ENCODE measurements at places on chromosomes 3 and 15. TPM values are rescaled to one million over a fixed set of nuclear protein-coding genes. Genes with fewer than 3 reads are reported as not detected.

EDEM1 gene
- total RNA-seq, result 23.6 TPM

MED12L gene
- 4.9 TPM for total RNA-seq

TUSC7 gene
- total RNA-seq, result not detected

LPCAT4 gene
- total RNA-seq, result 6.3 TPM

GRCh38 chr15:86183596-86184491 lies 104.2 kb downstream of the AGBL1 start:
- H3K4me1 ChIP-seq, result no peaks in the 10 kb centered on the region
- no peak overlapping the region for H3K4me3 ChIP-seq
- no peaks in the 10 kb centered on the region for H3K36me3 ChIP-seq
- H3K27me3 ChIP-seq, result no peaks in the 10 kb centered on the region

DNA sequence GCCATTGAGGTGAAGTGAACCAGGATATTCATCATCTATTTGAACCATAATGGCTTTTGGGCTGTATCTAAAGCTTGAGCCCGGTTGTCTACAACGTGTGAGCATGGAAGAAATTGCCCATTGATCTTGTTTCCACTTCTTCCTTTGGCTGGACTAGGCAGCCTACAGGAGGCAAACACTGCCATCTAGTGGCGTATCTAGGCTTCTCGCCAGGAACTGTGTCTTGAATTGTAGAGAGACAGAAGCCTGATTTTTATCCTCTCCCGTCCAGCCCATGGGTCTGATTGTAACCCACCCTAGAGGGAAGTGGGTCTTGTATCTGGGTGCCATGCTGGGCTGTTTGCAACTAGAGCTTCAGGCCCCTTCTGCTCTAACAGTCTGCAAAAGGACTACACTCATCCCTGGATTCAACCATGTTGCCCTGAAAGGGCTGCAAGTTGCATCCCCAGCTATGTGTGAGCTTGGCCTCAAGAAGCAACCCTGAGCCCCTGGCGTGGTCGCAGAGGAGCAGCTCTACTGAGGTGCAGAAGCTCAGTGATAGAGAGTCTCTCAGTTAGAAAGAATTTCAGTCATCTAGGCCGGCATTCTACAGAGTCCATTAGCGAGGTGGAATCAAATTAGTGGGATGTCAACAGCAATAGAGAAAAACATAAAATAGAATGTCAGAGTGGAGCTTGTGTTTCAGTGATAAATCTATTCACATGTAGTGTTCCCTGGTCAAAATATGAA lies 170.2 kb upstream of the UMPS start:
- peaks cover 14% of the 10 kb centered on the region for H3K4me1 ChIP-seq
- H3K4me3 ChIP-seq, result no peak overlapping the region
- H3K36me3 ChIP-seq, result no peaks in the 10 kb centered on the region
- peaks cover 3% of the 10 kb centered on the region for H3K27me3 ChIP-seq
- H3K27ac ChIP-seq, result no peak overlapping the region

DNA sequence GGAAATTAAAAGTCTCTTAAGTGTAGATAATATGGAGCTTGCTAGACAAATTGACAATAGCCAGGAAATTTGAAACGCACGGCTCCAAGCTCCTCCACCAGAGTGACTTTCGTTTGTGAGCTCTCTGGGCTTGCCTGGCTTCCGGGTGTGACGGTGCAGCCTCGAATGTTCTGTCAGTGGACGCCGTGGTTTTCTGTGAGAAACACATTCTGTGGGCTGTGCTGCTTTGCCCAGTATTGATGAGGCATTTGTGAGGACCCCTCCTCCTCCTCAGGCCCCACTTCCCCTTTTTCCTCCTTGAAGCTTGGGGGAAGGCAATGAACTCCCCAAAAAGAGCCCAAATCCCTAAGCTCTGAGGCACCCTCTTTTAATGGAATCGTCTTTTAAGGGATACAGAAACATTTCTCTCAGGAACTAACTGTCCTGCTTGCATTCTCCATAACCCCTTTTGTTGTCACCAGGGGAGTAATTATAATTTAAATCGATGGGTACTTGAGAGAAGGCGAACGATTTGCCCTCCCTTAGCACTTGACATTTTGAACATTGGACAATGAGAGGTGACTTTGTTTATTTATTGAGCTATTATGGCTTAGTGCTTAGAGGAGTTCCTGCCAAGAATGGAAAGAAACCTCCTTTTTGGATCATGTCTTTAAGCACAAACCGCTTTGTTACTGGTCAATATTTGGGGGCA lies 40.8 kb downstream of the POLR2M start:
- peaks cover 6% of the 10 kb centered on the region for H3K27me3 ChIP-seq
- no peaks in the 10 kb centered on the region for H3K4me1 ChIP-seq
- H3K27ac ChIP-seq, result no peak overlapping the region
- no peak overlapping the region for H3K4me3 ChIP-seq
- no peaks in the 10 kb centered on the region for H3K36me3 ChIP-seq

- no peak overlapping the region for H3K27ac ChIP-seq
- H3K4me3 ChIP-seq, result no peak overlapping the region
- H3K36me3 ChIP-seq, result no peaks in the 10 kb centered on the region
Measured at GRCh38 chr3:100893108-100893507, 100.1 kb downstream of the ABI3BP start.

- H3K27ac ChIP-seq, result no peak overlapping the region
- H3K27me3 ChIP-seq, result peaks cover 2% of the 10 kb centered on the region
- no peak overlapping the region for H3K4me3 ChIP-seq
- peak; percentile 42 for DNase-seq
- H3K4me1 ChIP-seq, result peaks cover 10% of the 10 kb centered on the region
- H3K36me3 ChIP-seq, result no peaks in the 10 kb centered on the region
Measured at GRCh38 chr15:73637527-73637926, 4.3 kb upstream of the NPTN start.

GRCh38 chr3:74409066-74409465 lies 205.4 kb downstream of the CNTN3 start:
- DNase-seq, result no peak
- no peak overlapping the region for H3K4me3 ChIP-seq
- H3K27me3 ChIP-seq, result no peaks in the 10 kb centered on the region
- no peak overlapping the region for H3K27ac ChIP-seq
- no peaks in the 10 kb centered on the region for H3K36me3 ChIP-seq
- no peaks in the 10 kb centered on the region for H3K4me1 ChIP-seq

DNA sequence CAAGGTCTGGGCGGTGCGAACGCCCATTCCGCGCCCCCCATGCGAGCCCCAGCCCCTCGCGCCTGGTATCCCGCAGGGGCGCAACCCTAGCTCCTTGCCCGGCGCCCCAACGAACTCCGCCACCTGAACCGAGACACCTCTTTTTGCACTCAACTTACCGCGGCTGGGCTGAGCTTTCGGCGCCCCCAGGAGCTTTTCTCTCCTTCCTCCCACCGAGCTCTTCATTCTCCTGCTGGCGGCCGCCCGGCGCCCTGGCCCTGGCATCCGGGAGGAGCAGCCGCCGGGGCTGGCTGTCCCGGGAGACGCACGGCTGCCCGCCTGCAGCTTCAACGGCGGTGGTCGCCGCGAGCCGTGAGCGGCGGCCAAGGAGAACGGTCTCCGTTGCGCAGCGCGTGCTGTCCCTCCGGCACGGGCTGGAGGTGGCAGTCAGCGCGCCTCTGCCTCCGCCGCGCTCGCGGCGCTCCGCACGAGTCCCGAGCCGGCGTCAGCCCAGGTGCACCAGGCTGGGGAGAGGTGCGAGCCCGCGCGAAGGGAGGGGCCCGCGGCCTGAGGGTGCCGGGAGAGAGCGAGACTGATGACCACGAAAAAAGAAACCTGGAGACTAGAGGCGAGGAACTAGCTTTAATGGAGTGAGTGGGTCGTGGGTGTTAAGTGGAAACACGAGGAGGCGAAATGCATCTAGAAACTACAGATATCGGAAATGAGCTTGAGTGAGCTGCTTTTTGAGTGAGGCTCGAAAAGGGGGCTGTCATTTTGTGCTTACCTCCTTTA lies 621.5 kb upstream of the ZNF385D start:
- no peaks in the 10 kb centered on the region for H3K4me1 ChIP-seq
- no peak for DNase-seq
- H3K27ac ChIP-seq, result no peak overlapping the region
- H3K27me3 ChIP-seq, result peaks cover 22% of the 10 kb centered on the region
- H3K4me3 ChIP-seq, result peak overlapping the region; percentile 34

- peaks cover 37% of the 10 kb centered on the region for H3K4me1 ChIP-seq
- peak overlapping the region; percentile 89 for H3K27ac ChIP-seq
Measured at GRCh38 chr15:101168463-101168824, 83.4 kb downstream of the CHSY1 start.

GRCh38 chr3:20064796-20065564 lies 24.7 kb downstream of the KAT2B start:
- H3K27me3 ChIP-seq, result no peaks in the 10 kb centered on the region
- H3K36me3 ChIP-seq, result no peaks in the 10 kb centered on the region
- H3K4me1 ChIP-seq, result no peaks in the 10 kb centered on the region
- no peak overlapping the region for H3K27ac ChIP-seq
- H3K4me3 ChIP-seq, result no peak overlapping the region
- DNase-seq, result no peak

- no peak overlapping the region for H3K27ac ChIP-seq
- H3K4me1 ChIP-seq, result no peaks in the 10 kb centered on the region
- H3K4me3 ChIP-seq, result no peak overlapping the region
- H3K36me3 ChIP-seq, result no peaks in the 10 kb centered on the region
Measured at GRCh38 chr3:7371693-7372572, 511.0 kb downstream of the GRM7 start.

- H3K4me3 ChIP-seq, result no peak overlapping the region
- no peak overlapping the region for H3K27ac ChIP-seq
- H3K4me1 ChIP-seq, result no peaks in the 10 kb centered on the region
- H3K36me3 ChIP-seq, result no peaks in the 10 kb centered on the region
- DNase-seq, result peak; percentile 51
Measured at GRCh38 chr3:32009101-32009500, 27.6 kb downstream of the ZNF860 start.

GRCh38 chr15:57731530-57732103 lies 25.1 kb downstream of the POLR2M start:
- H3K4me3 ChIP-seq, result no peak overlapping the region
- DNase-seq, result no peak
- H3K27ac ChIP-seq, result no peak overlapping the region
- no peaks in the 10 kb centered on the region for H3K27me3 ChIP-seq

- DNase-seq, result no peak
- H3K36me3 ChIP-seq, result no peaks in the 10 kb centered on the region
- no peaks in the 10 kb centered on the region for H3K4me1 ChIP-seq
- H3K4me3 ChIP-seq, result no peak overlapping the region
Measured at GRCh38 chr3:67228136-67228535, 230.0 kb downstream of the KBTBD8 start.

DNA sequence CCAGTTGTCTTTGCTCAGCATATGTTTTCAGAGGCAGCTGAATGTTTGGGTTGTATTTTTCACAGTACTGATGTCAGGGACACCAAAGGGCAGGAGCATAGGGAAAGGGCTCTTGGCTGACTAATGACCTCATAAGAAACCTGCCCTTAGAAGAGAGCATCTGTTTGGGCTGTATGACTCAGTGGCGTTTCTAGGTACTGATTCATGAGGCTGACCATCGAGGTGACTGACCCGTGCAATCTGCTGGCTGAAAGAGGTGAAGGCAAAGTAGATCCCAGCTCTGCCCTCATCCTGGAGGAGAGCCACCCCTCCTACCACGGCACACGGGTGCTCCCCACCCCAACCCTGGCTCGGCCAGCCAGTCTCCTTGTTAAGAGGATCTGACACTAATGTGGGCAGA lies 8.3 kb downstream of the LMCD1 start:
- H3K27ac ChIP-seq, result peak overlapping the region; percentile 66
- peaks cover 29% of the 10 kb centered on the region for H3K4me1 ChIP-seq
- DNase-seq, result peak; percentile 91

- no peak for DNase-seq
- no peaks in the 10 kb centered on the region for H3K4me1 ChIP-seq
- no peaks in the 10 kb centered on the region for H3K27me3 ChIP-seq
- H3K4me3 ChIP-seq, result no peak overlapping the region
- no peak overlapping the region for H3K27ac ChIP-seq
Measured at GRCh38 chr3:72553298-72553697, 294.9 kb downstream of the SHQ1 start.

GRCh38 chr15:101318839-101319238 lies 23.8 kb upstream of the SNRPA1 start:
- DNase-seq, result no peak
- H3K4me1 ChIP-seq, result no peaks in the 10 kb centered on the region
- no peak overlapping the region for H3K27ac ChIP-seq
- peaks cover 4% of the 10 kb centered on the region for H3K27me3 ChIP-seq
- no peaks in the 10 kb centered on the region for H3K36me3 ChIP-seq
